Heart left ventricle (tissue), 16 donors: ENCODE measurements at places on chromosomes 3 and 15. TPM values are rescaled to one million over a fixed set of nuclear protein-coding genes. Genes with fewer than 3 reads are reported as not detected.

C15orf61 gene
- polyA plus RNA-seq, result 3.6 TPM

UBA7 gene
- 8.5 TPM for polyA plus RNA-seq

GOLGA8G gene
- polyA plus RNA-seq, result not detected

DNA sequence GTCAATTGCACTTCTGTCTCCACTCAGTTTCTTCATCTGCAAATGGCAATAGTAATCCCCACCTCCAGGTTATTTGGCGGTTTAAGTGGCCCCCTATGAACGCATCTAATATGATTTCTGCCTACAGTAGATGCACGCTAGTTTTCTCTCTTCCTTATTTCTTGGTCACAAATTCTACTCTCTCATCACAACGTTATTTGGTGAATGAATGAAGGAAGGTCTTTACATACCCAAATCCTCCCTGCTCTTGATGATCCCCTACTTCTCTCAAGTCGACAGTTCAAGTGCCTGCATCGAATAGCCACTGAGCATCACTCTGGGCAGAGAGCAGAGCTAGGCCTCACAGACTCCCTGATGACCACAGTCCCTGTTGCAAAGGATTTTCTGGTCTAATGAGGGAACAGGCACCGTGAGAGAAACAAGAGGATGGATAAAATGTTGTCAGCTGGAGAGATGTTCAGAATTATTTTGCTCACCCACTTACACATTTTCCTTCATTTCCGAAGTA, 181.2 kb upstream of the SMAD3 start:
- H3K36me3 ChIP-seq, result no peaks in the 10 kb centered on the region
- no peaks in the 10 kb centered on the region for H3K27me3 ChIP-seq
- H3K4me1 ChIP-seq, result peaks cover 24% of the 10 kb centered on the region

- no peaks in the 10 kb centered on the region for H3K4me1 ChIP-seq
- H3K4me3 ChIP-seq, result no peak overlapping the region
- no peak overlapping the region for H3K27ac ChIP-seq
- no peaks in the 10 kb centered on the region for H3K36me3 ChIP-seq
Measured at GRCh38 chr3:27628026-27628750, 93.9 kb downstream of the EOMES start.

DNA sequence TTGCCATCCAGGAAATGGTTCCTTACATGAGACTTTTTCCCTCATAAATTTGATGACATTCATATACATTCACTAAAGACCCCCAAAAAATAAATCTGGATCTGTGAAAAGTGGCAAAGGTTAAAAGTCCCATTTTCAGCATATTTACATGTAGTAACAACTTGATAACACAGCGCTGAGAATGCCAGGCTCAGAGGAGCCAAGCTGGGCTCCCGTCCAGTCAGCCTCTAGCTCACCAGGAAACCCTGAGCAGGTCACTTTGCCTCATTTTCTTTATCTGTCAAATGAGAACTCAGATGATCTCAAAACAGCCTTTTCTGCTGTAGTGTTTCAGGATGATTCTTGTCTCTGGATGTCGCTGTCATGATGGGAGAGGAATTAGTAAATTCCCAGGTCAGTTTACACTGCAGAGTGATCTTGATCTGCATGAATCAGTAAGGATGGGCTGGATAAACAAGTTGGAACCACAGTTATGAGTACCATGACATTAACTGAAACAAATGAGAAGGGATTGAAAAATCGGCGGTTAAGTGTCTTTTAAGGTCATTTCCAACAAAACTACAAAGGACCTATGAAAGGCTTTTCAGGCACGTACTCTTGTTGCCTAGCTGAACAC, 82.8 kb downstream of the PPARG start:
- no peak overlapping the region for H3K4me3 ChIP-seq
- H3K27ac ChIP-seq, result peak overlapping the region; percentile 2
- peaks cover 17% of the 10 kb centered on the region for H3K4me1 ChIP-seq
- no peaks in the 10 kb centered on the region for H3K27me3 ChIP-seq
- no peak for DNase-seq
